ENCODE measurements at places on chromosomes 5 and 9.

DNA sequence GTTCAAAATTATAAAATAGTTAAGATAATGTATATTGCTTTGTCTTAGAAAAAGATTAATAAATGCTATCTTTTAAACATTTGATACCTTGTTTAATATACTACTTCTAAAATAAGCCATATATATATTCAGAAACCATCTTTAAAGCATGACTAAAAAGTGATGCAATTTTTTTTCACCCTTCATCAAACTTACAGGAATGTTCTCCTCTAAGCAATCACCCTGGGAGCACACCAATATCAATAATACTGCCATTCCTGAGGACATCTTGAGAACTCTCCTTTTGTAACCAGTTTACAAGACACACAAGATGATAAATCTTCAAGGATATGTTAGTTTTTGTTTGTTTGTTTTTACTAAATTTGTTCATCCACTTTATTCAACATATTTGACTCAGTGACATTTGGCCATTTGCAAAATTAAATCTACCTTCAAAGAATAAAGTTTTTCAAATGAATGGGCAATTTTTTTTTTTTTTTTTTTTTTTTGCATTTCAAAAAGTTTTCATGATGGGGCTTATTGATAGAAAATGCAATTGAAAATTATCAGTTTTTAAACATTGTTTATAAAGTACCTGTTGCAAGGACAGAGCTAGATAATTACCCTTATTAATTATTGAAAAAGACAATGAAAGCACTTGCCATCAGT, 17.2 kb downstream of the FOXD1 start:
- no peak for DNase-seq

DNA sequence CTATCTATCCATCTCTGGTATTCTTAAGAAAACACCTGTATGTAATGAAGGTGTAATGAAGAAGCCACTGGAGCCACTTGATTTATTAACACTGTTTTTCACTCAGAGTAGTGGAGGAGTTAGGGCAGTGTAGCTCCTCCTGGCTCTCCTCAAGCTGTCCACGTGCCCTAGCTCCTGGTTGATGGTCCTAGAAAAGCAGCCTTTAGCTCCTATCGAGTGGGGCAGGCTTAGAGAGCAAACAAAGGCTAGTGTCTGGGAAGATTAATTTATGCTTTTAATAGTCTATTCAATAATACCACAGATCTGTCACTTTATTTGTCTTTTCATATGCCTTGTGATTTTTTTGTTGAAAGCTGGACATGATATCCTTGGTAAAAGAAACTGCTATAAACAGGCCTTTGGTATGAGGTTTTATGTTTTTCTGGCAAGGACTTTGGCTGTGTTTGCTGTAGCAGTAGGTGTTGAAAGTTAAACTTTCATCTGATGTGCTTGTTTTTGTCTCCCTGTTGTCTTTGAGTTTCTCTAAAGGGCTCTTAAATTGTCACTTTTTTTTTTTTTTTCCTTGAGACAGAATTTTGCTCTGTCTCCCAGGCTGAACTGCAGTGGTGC, 141.1 kb downstream of the GCNT1 start:
- no peak for DNase-seq

- no peak for DNase-seq
Observed at GRCh38 chr5:104751969-104752368, 1189.4 kb upstream of the NUDT12 start.

DNA sequence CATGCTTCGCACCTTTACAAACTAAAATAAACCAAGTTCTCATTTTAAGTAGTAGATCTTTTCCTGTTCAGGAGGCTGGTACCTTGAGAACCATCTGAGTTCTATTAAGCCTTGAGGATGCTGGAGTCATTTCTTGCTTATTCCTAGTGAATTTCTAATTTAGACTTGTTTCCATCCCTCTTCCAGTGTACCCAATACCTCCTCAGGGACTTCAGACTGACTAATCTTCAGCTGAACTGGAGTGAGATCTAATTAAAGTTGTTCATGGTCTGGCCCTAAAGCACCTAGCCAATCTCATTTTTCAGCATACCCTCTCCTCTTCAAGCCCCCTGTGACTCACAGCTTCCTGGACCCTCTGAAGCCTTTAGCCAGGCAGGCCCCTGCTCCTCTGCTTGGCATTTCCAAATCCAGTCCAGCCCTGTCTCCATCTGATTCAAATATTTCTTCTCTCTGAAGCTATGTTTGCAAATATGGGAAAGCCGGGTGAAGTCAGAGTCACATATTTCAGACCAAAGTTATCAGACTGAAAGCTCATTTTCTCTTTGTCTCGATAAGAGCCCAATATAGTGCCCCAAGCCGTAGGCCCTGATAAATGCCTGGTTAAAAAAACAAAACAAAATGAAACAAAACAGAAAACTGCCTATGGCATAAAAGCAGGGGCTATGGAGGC, 19.4 kb upstream of the TNFSF15 start:
- DNase-seq = no peak

DNA sequence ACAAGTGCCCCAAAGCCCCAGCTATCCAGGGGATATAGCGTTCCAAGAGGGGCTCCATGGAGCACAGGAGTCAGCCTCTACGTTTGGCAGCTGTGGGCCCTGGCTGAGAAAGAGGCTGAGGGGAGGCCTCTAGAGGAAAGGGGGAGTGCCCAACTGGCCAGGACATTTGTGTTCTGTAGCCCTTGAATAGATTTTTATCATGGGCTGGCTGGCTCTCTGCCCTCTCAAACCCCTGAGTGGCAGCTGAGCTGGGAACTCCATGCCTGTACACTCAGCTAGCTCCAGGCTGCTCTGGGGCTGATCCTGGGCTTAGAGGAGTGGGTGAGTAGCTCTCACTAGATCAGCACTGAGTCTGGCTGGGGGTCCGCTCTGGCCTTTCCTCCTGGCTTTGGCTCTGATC, 285.0 kb downstream of the ZSWIM6 start:
- DNase-seq = no peak

Data from stimulated activated CD4-positive, alpha-beta T cell treated with anti-CD3 and anti-CD28 coated beads, Interleukin-2, amount 100 ng/mL, for 48 hours (primary cell).